WTC11 (cell line): ENCODE measurements at places on chromosomes 2 and 18.

- DNase-seq: no peak
Measured at GRCh38 chr2:84755096-84755495, 125.8 kb downstream of the TRABD2A start.

- DNase-seq: no peak
Measured at GRCh38 chr2:6917761-6918421, 679 bp downstream of the RNF144A start.

GRCh38 chr2:16537347-16537746 lies 128.3 kb downstream of the CYRIA start:
- no peak for DNase-seq

GRCh38 chr2:124698979-124699565 lies 674.0 kb downstream of the CNTNAP5 start:
- no peak for DNase-seq

DNA sequence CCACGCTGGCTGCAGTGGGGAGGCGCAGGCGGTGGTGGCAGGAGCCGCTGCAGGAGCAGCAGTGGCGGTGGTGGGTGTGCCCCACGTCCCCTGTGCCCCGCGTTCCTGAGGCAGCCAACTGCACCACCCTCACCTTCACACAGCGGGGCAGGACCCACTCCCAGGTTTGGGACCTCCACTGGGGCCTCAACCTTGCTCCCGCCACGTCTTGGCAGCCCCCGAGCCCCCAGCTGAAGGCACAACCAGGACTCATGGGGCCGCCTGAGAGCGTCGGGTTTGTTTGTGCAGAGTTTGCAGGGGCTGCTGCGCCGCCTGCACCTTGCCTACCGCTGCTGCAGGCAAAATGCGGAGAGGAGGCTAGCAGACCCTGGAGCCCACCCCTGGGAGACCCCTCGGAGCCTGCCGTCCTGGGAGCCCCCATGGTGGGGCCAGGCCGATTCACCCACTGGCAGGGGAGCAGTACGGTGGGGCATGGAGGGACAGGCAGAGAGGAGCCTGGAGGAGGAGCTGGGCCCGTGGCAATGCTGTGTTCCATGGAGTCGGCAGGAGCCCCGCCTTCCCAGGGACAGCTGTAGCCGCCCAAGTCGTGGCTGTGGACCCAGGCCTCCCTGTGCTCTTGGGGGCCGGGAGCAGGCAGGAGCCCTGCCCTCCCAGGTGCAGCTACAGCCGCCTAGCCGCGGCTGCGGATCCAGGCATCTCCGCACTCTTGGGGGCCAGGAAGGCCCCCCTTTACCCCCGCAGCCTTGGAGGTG lies 14.7 kb upstream of the EML6 start:
- peak; percentile 69 for DNase-seq
